ENCODE measurements at places on chromosomes 4 and X.

DNA sequence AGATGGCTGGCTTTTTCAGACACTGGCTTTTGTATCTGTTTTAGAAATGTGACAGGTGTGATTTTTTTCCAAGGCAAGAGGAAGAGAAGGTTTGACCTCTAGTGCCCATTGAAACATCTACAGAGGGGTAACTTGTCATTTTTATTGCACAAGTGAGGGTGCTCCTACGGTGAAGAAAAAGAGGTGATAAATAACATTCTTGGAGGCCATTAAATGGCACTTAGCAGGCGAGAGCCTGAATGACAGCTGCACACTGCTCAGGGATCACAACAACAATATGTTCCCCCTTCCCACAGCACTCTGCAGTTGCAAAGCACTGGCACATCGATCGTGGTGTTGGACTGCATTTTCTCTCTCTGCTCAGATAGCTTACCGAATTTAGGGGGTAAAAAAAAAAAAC is 22.9 kb downstream of the FAM184B start:
- DNase-seq, result no peak

- no peak for DNase-seq
These were observed 112.2 kb upstream of the MAP3K15 start for GRCh38 chrX:19627533-19627932.

DNA sequence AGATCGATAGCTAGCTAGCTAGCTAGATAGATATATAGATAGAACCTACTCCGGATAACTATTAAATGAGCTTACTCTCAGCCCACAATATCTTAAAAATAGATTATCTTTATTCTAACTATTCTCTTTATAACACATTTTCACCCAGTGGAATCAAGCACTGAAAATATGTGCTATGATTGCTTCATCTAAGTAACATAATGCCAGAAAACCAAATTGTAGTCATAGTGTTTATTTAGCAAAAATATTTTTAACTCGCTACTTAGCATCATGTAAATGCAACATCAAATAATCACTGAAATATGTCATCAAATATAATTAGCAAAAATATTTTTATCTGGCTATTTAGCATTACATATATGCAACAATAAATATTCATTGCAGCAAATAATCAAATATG is 1.5 kb downstream of the TMEM156 start:
- no peak for DNase-seq

DNA sequence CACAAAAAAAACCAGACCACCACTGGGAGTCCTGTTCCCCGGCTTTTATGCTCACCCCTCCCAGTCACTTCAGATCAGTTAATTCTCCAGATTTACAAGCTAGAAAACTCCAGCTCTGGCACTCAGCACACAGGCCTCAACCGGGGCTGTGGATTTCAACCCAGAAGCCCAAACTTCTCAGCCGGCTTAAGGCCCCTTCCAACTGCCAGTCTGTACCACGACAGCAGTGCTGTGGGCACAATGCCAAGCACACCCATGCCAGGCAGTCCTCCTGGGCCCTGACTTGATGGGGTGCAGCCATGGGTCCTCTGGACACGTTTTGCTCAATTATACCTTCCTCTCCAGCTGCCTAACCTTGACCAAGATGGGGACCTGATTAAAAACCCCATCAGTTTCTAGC is 12.2 kb downstream of the SOD3 start:
- no peak for DNase-seq

GRCh38 chr4:132958457-132959263 is 190.4 kb upstream of the PCDH10 start:
- DNase-seq, result no peak

Measured in kidney capillary endothelial cell (primary cell).